NCI-H1092 treated with DMSO at 0.1 percent for 48 hours (cell line): ENCODE measurements at places on chromosomes 12 and 14.

GRCh38 chr14:30573226-30573814 is 14.4 kb downstream of the G2E3 start:
- DNase-seq = no peak

GRCh38 chr12:43309959-43310358 is 242.0 kb downstream of the ADAMTS20 start:
- DNase-seq = no peak

DNA sequence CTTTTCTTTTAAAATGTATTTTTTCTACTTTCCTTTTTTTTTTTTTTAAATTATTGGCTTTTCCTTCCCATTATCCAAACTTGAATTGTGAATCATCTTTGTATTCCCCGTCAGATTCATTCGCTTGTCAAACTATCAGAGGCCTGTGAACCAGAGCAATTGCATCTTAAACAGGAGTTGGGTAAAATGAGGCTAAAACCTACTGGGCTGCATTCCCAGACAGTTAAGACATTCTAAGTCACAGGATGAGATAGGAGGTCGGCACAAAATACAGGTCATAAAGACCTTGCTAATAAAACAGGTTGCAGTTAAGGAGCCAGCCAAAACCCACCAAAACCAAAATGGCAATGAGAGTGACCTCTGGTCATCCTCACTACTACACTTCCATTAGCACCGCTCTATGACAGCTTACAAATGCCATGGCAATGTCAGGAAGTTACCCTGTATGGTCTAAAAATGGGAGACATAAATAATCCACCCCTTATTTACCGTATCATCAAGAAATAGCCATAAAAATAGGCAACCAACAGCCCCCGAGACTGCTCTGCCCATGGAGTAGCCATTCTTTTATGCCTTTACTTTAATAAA is 19.9 kb downstream of the FUT8 start:
- no peak for DNase-seq

- no peak for DNase-seq
Measured at GRCh38 chr12:55797068-55797467, 20.5 kb downstream of the SARNP start.

- DNase-seq = no peak
Measured at GRCh38 chr14:90659156-90659555, 157.1 kb downstream of the TTC7B start.

DNA sequence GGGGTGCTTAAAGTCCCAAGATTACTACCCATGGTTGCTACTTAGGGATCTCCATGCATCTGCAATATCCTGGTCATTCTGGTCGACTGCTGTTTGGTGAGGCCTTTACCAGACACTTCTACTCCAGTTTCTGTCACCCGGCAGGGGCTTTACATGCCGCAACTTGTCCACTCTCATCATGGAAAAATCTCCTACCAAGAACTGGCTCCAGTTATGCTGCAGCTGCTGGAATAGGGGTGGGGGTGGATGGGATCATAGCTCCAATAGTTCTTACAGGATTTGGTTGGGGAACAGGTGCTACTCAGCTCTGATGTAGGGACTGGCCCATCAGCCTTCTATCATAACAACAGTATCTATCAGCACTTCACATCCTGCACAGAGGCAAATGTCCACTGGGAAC is 51.6 kb downstream of the SPTB start:
- DNase-seq = no peak

- no peak for DNase-seq
Measured at GRCh38 chr14:102138535-102138934, 1.2 kb upstream of the WDR20 start.

DNA sequence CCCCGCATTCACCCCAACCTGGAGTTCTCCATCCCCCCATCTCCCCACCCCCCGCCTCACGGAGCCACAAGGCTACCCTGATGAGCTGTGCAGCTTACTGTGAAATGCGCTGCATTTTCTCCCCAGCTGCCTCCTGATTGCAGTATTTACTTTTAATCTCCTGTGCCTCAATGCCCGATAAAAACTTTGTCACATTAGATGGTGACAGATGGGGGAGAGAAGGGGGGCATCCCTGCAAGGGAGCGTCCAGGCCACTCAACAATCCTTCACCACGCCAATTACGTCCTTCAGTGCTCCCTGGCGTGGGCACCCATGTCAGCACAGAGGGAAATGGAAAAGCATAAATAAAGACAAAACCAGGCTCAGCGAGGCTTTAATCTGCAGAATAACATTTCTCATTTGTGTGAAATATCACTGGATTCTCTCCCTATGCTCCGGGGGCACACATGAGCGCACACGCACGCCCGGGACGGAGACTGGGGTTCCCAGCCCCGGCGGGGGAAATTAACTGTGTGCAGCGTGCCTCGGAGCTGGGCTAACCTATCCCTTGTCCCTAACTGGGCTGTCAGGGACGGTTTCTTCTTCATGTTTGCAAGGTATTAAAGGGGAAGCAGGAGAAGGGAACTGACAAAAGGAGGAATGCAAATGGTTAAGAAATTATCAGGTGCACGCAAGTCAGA is 186.7 kb upstream of the VASH1 start:
- DNase-seq = no peak

DNA sequence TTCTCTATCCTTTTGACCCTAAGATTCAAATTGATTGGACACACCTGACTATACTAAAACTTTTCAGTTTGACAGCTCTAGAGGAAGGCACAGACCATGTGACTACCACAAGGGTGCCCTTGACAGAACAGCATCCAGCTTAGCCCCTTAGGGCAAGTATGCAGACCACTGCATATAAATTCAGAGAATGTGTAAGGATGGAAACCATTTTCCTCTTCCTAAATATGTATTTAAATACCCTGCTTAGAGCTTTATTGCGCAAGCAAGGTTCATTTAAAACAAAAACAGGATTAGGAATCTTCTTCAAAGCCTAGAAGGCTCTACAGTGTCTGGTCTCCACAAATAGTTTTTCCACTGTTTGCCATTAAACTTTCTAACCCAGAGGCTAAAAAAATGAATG is 202.8 kb downstream of the MED13L start:
- DNase-seq = no peak

DNA sequence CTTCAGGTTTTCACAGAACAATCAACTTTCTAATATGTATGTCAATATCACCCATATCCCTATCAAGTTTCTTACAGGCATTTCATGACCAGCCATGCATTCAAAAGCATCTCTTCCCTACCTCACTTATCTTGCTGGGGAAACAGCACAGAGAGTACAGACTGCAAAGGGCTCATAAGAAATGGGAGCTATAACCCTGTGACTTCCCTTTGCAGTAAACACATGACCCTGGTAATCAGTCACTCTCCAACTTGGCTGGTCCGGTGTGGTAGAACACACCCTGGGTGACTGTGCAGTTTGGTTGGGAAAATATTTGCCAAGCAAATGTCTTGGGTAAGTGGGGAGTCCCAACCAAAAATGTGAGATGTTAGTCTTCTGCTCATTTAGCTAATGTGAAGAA is 49.4 kb upstream of the TMCC3 start:
- no peak for DNase-seq

DNA sequence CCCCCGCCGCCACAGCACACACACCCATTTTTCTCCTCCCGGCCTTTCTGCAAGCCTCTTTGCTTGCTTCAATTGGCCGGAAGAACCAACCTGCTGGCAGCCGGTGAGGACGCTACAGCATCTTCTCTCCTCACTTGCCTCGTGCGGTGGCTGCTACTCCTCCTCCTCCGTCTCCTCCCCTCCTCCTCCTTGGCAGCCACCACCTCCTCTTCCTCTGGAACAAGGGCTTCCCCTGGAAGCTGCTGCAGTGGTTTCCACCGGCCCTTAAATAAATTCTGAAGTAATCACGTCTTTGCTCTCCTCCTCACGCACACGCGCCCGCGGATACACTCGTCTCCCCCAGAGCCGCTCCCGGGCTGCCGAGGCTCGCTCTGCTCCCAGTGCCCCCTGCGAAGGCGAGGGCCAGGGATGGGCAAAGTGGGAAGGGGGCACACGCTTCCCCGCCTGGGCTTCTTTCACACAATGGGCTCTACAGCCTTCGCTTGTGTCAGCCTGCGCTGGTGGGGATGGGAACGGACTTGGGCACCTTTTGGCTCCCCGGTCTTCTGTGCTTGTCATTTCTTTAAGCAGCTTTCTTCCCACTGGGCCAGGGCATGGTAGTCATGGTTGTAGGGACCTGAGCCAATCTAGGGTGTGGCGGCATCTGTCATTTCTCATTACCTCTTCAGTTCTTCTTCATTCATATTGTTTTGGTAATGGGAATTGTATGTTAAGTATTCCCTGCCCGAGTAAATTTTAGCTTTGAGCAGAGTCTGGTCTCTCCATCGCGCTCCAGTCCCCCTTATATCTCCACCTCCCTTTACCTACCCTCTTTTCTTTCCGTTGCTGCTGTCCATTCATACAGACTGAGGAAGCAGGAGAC is at the start of gene PPFIA2:
Gene PPFIA2 (minus strand): TSS at position 161 of the 862 bp plus-strand sequence.
- DNase-seq = peak; percentile 54

- DNase-seq = peak; percentile 91
Measured at GRCh38 chr12:103422746-103423515, 72.8 kb downstream of the C12orf42 start.

GRCh38 chr12:116408489-116409250 is 131.2 kb upstream of the MED13L start:
- DNase-seq = no peak

- no peak for DNase-seq
Measured at GRCh38 chr14:77375164-77375950, 1.5 kb downstream of the TMED8 start.

GRCh38 chr14:77098529-77099353 is 683 bp downstream of the CIPC start:
- DNase-seq = peak; percentile 70

GRCh38 chr14:69693801-69694729 is 72.9 kb upstream of the SRSF5 start:
- DNase-seq = no peak

GRCh38 chr14:100150932-100151587 is 8.4 kb downstream of the DEGS2 start:
- no peak for DNase-seq

- no peak for DNase-seq
Measured at GRCh38 chr12:113910751-113911272, 55.3 kb downstream of the RBM19 start.

GRCh38 chr14:63388766-63389431 is 70.2 kb upstream of the GPHB5 start:
- peak; percentile 19 for DNase-seq

DNA sequence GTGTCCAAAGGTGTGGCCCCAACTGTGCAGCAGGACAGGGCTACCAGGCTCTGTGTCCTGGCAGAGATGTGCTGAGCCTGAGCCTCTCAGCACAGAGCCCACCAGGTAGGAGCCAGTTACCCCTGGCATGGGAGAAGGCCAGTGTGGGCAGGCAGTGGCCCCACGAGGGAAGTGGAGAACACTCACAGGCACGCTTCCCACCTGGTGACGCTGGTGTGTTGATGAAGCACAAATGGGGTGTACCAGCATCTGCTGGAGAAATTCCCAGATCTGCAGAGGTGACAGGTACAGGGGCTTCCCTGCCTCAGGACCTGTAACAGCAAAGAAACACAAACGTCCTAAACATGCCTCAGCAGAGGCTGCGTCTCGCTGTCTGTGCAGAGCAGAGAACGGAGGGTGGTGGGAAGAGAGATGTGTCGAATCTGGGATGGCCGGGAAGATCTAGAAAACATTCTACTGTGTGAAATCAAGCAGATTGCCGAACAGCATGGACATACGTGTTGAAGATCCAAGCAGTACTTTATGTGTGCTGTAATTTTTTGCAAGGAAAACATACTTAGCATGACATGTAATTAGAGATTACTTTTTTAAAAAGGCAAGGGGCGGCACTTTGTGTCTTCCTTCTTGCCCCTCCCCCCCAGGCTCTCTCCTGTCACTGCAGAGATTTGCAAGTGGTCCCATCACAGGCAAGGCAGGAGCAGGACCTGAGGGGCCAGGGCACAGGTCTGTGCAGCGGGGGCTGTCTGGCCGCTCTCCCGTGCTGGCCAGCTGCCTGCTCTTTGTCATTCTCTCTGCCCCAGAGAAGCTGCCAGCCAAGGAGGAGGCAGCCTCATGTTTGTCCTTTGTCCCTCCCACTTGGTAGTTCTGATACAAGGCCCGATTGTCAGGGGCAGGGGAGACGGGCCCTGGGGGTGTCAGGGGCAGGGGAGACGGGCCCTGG is 17.3 kb downstream of the HIP1R start:
- no peak for DNase-seq

DNA sequence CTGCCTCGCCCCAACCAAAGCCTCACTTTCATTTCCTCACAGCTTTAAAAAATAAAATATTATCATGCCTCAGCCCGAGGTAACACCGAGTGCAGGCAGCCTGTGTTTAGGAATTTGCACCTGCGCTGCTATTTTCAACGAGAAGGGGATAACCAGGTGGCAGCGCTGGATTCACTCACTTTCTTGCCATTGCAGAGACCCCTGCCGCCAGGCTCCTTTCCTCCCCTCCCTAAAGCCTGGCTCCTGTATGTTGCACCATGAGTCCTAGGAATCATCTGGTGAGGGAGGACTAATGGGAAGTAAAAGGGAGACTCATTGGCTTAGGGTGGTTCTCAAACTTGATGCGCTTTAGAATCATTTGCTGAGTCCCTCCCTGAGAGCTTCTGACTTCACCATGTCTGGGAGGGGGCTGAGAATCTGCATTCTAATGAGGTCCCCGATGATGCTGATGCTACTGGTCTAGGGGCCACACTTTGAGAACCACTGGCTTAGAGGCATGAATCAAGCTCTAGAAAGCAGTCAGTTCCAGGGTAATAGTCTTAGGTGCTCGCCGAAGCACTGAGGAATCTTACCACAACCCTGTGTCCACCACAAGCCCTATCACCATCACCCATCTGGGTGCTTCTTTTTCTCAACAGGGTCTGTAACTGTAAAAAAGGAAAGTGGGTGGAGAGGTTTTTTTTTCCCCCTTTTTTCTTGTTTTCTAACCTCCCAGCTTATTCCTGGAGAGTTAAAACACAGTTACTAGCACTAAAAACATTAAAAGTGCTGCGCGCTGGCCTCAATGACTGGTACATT is 83.8 kb downstream of the SLC38A1 start:
- no peak for DNase-seq

- no peak for DNase-seq
Measured at GRCh38 chr12:90410962-90411361, 544.0 kb downstream of the CCER1 start.

GRCh38 chr12:44696542-44696941 is 179.6 kb downstream of the NELL2 start:
- DNase-seq = no peak

- no peak for DNase-seq
Measured at GRCh38 chr14:100429537-100429936, 106.4 kb downstream of the SLC25A47 start.

- no peak for DNase-seq
Measured at GRCh38 chr14:25375639-25376038, 325.7 kb upstream of the STXBP6 start.

DNA sequence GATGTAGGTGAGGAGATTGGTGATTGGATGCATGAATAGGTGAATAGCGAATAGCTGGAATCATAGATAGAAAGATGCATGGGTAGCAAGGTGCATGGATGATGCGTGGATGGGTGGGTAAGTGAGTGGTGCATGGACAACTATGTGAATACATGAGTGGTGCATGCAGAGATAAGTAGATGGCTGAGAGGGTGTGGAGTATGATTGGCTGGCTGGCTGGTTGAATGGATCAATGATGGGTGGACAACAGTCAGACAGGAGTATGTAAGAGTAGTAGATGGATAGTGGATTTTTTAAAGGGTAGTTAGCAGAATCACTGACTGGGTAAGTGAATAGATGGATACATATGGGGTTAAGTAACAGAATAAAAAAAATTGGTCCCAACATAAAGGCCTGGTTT is 33.9 kb downstream of the SERPINA3 start:
- DNase-seq = no peak
